ENCODE measurements at places on chromosomes 4 and X.
A peak's percentile ranks its signal among the peaks of the same experiment; 100 is the strongest.

GRCh38 chr4:26151615-26152014, 169.2 kb upstream of the RBPJ start:
- no peaks in the 10 kb centered on the region for H3K4me1 ChIP-seq
- no peak overlapping the region for H3K27ac ChIP-seq
- no peak overlapping the region for H3K4me3 ChIP-seq
- no peaks in the 10 kb centered on the region for H3K27me3 ChIP-seq
- no peak for DNase-seq
- H3K36me3 ChIP-seq = no peaks in the 10 kb centered on the region

DNA sequence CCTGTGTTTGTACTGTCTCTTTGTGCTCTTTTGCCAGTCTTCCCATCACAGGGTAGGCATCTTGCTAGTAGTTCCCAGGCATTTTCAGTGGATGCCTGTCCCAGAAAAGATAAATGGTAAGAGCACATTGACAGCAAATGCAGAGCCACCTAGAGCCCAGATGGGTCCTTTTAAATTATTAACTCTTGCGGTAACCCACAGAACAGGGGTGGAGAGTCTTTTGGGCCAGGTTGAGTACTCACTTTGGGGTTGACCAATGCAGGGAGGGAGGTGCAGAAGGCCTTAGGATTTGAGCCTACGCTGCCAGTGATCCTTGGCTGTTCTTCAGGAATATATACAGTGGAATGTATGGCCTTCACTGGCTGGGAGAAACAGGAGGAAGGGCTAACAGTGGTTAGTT, 173.8 kb downstream of the MSN start:
- DNase-seq = no peak
- no peak overlapping the region for H3K4me3 ChIP-seq
- no peak overlapping the region for H3K27ac ChIP-seq
- no peaks in the 10 kb centered on the region for H3K27me3 ChIP-seq
- no peaks in the 10 kb centered on the region for H3K36me3 ChIP-seq

DNA sequence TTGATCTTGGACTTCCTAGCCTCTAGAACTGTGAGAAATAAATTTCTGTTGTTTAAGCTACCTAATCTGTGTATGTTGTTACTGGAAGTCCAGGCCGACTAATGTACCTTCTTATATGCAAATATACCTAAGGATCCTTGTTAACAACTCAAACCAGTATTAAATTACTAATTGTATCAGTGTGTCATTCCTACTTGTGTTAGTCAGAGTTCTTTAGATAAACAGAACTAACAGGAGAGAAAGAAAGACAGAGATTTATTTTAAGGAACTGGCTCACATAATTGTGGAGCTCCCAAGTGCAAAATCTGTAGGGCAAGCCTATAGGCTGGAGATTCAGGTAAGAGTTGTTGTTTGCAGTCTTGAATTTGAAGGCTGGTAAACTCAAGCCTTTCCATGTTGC, 120.0 kb downstream of the ADGRL3 start:
- H3K36me3 ChIP-seq = no peaks in the 10 kb centered on the region
- H3K27ac ChIP-seq = no peak overlapping the region
- no peak for DNase-seq
- H3K4me3 ChIP-seq = no peak overlapping the region
- H3K4me1 ChIP-seq = no peaks in the 10 kb centered on the region
- no peaks in the 10 kb centered on the region for H3K27me3 ChIP-seq

GRCh38 chr4:38803833-38804653, 548 bp downstream of the TLR1 start:
- H3K27ac ChIP-seq = no peak overlapping the region
- no peak overlapping the region for H3K4me3 ChIP-seq
- H3K27me3 ChIP-seq = no peaks in the 10 kb centered on the region
- H3K36me3 ChIP-seq = no peaks in the 10 kb centered on the region

- no peak overlapping the region for H3K4me3 ChIP-seq
- no peaks in the 10 kb centered on the region for H3K36me3 ChIP-seq
- no peak overlapping the region for H3K27ac ChIP-seq
- DNase-seq = no peak
- H3K27me3 ChIP-seq = no peaks in the 10 kb centered on the region
Observed at GRCh38 chr4:68466185-68466584, 18.9 kb downstream of the TMPRSS11E start.

GRCh38 chr4:10577018-10577417, 107.5 kb downstream of the CLNK start:
- no peak overlapping the region for H3K4me3 ChIP-seq
- H3K36me3 ChIP-seq = no peaks in the 10 kb centered on the region
- no peaks in the 10 kb centered on the region for H3K27me3 ChIP-seq
- DNase-seq = no peak
- H3K27ac ChIP-seq = no peak overlapping the region

- H3K36me3 ChIP-seq = no peaks in the 10 kb centered on the region
- H3K27ac ChIP-seq = no peak overlapping the region
- H3K4me3 ChIP-seq = no peak overlapping the region
- no peaks in the 10 kb centered on the region for H3K27me3 ChIP-seq
- DNase-seq = no peak
Observed at GRCh38 chr4:186500721-186501304, 54.6 kb downstream of the MTNR1A start.

GRCh38 chr4:120718979-120719566, 203.5 kb downstream of the PRDM5 start:
- H3K4me3 ChIP-seq = no peak overlapping the region
- peak; percentile 56 for DNase-seq
- peaks cover 3% of the 10 kb centered on the region for H3K4me1 ChIP-seq
- no peaks in the 10 kb centered on the region for H3K27me3 ChIP-seq
- H3K36me3 ChIP-seq = no peaks in the 10 kb centered on the region

- H3K4me1 ChIP-seq = no peaks in the 10 kb centered on the region
- no peak overlapping the region for H3K27ac ChIP-seq
- no peak for DNase-seq
- H3K27me3 ChIP-seq = no peaks in the 10 kb centered on the region
- H3K4me3 ChIP-seq = no peak overlapping the region
Observed at GRCh38 chrX:11269996-11270395, 23.2 kb upstream of the AMELX start.

- DNase-seq = no peak
- H3K27me3 ChIP-seq = peaks cover 6% of the 10 kb centered on the region
- H3K36me3 ChIP-seq = no peaks in the 10 kb centered on the region
- no peak overlapping the region for H3K27ac ChIP-seq
Observed at GRCh38 chr4:157889788-157890187, 283.0 kb downstream of the GASK1B start.

DNA sequence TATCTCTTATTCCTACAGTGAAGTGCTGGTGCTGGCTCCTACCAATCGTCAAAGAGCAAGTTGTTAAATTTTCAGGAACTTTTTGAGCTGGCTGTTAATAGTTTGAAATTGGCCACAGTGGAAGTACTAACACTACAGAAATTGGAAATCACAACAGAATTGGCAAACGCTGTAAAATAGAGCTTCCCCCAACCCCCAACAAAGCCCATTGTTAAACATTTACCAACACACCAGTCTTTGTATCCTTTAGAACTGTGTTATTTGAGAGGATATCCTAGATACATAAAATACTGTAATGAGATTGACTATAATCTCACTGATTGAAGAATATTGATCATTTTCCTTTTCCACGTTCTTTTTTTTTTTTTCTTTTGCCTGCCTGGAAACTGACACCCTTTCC, 37.4 kb downstream of the FAM241A start:
- no peak overlapping the region for H3K4me3 ChIP-seq
- no peak overlapping the region for H3K27ac ChIP-seq
- no peak for DNase-seq
- H3K27me3 ChIP-seq = no peaks in the 10 kb centered on the region
- peaks cover 7% of the 10 kb centered on the region for H3K4me1 ChIP-seq
- no peaks in the 10 kb centered on the region for H3K36me3 ChIP-seq

All from neural progenitor cell (in vitro differentiated cells).